ENCODE measurements at places on chromosomes 11 and 22.

- no peak for DNase-seq
Measured at GRCh38 chr11:114073828-114074381, 14.4 kb downstream of the ZBTB16 start.

DNA sequence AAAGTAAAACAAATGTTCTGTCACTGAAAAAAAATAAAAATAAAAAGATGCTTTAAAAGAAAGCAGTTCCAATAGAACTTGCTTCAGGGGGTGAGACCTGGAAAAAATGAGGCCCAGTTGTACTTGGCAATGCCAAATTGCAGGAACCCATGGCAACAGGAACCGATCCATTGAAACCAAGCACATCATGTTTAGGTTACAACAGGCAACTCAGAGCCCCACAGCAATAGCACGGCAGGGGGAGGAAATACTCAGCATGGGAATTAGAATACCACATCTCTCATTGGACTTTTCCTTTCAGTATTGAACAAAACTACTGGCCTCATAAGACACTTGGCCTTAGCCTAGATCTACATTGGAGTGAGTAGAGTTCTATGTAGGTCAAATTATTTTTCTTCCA lies 84.3 kb downstream of the MSANTD4 start:
- no peak for DNase-seq

DNA sequence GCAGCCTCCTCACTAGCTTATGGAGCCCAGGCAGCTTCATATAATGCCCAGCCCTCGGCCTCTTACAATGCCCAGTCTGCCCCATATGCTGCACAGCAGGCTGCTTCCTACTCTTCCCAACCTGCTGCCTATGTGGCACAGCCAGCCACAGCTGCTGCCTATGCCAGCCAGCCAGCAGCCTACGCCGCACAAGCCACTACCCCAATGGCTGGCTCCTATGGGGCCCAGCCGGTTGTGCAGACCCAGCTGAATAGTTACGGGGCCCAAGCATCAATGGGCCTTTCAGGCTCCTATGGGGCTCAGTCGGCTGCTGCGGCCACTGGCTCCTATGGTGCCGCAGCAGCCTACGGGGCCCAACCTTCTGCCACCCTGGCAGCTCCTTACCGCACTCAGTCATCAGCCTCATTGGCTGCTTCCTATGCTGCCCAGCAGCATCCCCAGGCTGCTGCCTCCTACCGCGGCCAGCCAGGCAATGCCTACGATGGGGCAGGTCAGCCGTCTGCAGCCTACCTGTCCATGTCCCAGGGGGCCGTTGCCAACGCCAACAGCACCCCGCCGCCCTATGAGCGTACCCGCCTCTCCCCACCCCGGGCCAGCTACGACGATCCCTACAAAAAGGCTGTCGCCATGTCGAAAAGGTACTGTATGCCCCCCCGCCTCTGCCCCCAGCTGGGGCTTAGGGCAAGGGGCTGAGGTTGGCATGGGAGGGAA lies 8.8 kb downstream of the RBM14 start:
- no peak for DNase-seq

DNA sequence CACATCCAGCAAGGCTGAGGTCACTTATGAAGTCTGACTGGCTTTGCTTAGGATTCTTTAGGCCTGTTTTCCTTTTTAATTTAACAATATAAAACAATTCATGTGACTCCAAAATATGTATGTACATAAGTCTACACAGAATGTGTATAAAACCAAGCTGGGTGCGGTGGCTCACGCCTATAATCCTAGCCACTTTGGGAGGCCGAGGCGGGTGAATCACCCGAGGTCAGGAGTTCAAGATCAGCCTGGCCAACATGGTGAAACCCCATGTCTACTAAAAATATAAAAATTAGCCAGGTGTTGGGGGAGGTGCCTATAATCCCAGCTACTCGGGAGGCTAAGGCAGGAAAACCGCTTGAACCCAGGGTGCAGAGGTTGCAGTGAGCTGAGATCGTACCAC lies 83.1 kb downstream of the SHANK2 start:
- no peak for DNase-seq

DNA sequence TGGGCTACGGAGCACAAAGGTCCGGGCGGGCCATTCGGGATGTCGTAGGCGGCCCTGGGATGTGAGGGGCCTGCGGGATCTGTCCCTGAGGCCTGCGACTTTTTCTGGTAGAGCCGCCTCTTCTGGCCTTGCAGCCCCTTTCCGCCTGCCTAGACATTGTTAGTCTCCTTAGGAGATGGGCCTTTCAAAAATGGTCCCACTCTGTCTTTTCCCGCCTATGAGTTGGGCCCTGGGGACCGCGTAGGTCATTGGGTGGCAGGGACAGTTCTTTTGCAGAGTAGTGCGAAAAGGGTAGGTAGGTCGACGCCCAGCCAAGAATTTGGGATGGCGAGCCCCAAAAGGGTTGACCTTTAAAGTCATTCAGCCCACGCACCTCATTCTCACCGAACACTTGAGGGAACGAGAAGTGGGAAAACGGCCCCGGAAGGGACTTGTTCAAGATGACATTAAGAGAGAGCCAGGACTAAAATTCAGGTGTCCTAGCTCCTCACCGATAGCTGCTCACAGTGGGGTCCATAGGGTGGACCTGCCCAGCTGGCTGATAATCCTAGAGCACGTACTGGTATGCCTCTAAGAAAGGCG lies 785 bp downstream of the OTUB1 start:
- no peak for DNase-seq

DNA sequence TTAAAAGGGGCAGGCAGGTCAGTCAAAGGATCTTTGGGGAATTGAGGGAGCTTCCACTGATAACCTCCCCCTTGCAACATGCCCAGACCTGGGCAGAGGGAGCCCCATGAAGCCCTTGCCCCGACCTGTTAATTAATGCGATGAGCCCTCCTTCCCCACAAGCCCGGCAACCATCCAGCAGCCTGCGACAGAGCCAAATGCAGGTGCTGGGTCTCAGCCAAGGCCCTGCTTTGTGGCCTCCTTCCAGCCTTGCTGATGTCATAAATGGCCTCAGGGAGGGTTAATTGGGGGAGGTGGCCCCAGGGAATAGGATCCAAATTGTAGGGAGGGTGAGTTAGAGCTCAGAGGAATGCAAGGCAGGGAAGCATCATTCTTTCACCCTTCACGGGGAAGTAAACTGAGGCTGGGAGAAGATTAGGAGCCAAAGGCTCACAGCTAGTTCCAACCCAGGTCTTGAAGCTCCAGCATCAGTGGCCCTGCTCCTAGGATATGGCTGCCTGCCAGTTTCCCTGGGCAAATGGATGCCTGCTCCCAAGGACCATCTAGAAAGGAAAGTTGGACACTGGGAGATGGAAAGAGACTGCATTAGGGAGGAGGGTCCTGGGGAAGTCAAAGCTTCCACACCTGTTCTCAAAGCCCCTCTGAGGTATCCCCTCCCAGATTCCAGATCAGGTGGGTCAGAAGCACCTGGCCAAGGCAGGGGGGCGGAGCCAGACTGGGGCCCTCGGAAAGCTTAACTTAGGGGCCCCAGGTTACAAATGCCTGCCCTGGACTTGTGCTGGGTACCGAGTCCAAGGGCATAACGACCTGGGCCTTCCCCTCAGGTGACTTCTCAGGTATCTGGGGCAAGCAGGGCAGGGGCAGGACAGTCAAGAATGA lies 34.1 kb downstream of the LMO1 start:
- DNase-seq: peak; percentile 79

GRCh38 chr11:69877235-69877634 lies 58.0 kb upstream of the FGF3 start:
- no peak for DNase-seq

DNA sequence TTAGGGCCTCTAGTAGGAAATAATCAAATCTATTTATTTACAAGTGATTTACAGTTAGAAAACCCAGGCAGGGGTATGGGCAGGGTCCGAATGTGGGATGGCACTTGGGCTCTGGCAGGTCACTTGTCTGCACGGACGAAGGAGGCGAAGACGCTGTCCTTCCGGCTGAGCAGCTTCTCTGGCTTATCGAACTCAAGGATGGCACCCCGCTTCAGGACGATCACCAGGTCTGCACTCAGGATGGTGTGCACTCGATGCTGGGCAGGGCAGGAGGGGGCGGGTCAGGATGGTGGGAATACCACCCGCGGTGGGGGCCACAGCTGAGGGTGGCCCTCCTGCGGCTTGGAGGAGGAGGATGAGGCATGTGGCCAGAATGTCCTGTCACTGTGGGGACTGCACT lies 4.4 kb upstream of the KCNJ11 start:
- DNase-seq: no peak

GRCh38 chr22:40685406-40685805 lies 6.1 kb downstream of the MCHR1 start:
- DNase-seq: no peak

- DNase-seq: no peak
Measured at GRCh38 chr11:124670732-124671131, 2.8 kb downstream of the SIAE start.

DNA sequence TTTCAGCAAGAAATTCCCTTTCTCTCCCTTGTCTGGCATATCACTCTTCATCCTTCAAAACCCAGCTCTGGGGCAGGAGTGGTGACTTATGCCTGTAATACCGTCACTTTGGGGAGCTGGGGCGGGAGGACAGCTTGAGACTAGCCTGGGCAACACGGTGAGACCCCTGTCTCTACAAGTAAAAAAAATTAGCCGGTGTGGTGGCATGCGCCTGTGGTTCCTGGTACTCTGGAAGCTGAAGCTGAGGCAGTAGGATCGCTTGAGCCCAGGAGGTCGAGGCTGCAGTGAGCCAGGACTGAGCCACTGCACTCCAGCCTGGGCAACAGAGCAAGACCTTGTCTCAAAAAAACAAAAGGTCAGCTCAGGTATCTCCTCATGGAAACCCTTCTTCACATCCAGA lies 1.4 kb upstream of the RCE1 start:
- no peak for DNase-seq

DNA sequence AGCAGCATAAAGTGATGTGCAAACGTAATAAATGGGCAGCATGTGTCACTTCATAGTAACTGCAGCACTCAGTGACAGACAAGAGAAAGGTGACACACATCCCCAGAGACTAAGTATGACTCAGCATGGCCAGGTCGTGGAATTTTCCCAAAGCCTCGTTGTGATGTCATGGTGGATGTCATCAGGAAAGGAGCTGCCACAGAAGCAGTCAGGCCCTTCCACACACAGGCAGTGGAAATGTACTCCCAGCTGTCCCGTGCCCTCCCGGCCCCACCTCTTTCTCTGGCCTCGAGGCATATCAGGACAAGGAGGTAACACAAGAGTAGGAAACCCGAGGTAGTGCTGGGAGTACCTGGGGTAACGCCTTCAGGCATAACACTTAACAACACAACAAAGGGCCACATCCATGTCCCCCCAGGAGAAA lies 8.1 kb downstream of the PC start:
- peak; percentile 7 for DNase-seq

GRCh38 chr11:55732936-55733335 lies 40.3 kb upstream of the OR5D13 start:
- no peak for DNase-seq

DNA sequence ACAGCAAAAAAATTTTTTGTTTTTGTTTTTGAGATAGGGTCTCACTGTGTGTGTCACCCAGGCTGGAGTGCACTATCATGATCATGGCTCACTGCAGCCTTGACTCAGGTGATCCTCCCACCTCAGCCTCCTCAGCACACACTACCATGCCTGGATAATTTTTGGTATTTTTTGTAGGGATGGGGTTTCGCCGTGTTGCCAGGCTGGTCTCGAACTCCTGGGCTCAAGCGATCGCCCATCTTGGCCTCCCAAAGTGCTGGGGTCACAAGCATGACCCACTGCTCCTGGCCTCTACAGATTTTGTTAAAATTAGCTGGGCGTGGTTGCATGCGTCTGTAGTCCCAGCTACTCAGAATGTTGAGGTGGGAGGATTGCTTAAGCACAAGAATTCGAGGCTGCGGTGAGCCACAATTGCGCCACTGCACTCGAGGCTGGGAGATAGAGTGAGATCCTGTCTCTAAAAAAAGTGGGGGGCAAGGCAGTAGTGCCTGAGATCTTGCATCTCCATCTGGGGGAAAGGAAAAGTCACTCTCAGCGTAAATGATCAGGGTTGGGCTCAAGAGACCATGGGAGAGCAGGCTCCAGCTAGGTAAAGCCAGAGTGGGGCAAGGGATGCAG lies 10.6 kb upstream of the DGKZ start:
- DNase-seq: no peak

Data from NCI-H2081 (cell line).